ENCODE measurements at places on chromosomes 5 and 9.

DNA sequence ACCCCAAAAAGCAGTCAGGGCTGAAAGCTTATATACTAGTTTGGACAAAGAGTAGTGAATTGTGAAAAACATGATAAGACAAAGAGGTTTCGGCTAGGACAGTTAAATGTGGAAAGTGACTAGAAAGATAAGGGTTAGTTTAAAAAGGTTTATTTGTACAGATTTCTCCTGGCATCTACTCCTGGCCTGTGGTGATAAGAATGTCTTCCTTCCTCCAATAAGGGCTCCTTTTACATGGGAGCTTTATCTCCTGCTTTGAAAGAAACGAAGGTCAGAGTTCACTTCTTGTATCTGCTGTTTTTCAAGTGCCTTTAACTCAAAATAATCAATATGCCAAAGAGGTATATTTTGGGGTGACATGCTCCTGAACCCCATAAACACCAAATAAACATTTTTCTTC lies 776.1 kb upstream of the COX7C start:
- no peak for DNase-seq

GRCh38 chr5:150487199-150488061 lies 20.5 kb upstream of the NDST1 start:
- peak; percentile 78 for DNase-seq

DNA sequence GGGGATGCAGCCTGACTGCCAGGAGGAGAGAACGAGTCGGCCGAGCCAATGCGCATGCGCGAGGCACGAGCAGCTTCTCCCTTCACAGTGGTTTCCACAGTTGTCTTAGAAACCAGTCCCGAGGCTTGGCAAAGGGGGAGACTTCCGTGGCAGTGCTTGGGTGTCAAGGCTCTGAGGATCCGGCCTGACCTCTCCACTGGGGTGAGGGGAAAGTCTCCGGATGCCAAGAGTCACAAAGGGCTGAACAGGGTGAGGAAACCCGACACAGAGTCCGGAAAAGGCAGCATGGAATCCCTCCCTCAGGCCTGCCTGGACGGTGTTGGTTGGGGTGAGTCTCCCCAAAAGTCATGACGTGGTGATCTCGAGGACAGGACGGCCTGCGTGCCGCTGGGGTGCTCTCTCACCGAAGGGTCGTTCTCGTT lies 475.5 kb downstream of the SPATA31A7 start:
- no peak for DNase-seq

- no peak for DNase-seq
These were observed 292.0 kb downstream of the FANCC start for GRCh38 chr9:95025213-95026147.

DNA sequence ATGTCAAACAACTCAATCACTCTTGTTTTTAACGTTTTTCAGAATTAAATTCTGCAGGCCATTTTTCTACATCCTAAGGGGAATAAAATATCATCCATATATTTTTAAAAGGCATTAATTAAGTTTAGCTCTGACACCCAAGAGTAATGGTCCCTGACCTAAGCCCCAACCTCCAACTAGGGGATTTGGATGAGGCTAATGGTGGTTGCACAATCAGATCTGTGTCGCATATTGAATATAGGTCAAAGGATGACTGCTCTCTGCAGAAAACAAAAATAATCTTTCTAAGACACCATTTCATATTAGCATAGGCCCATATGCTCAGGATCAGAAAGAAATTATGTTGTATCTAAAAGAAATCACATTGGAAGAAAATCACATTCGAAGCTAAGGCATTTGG lies 20.7 kb downstream of the CDH6 start:
- no peak for DNase-seq

- DNase-seq = no peak
These were observed 72.7 kb downstream of the KCNN2 start for GRCh38 chr5:114434396-114435219.

DNA sequence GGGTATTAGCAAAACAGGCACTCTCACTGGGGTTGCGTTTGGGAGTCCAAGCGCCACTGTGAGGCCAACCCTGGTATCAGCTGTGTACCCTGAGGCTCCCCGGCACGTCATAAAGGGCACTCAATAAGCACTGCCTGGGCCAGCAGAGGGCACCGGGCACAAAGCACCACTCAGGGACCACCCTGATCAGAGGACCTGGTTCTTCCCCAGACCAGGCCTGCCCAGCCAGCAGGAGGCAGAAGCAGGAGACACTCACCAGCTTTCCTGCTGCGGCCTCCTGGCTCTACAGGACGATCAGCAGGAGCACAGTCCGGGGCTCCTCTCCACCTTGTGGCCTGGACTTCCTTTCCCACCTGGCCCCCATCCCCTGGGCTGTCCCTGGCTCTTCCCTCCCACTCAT lies 12.6 kb downstream of the MGAT1 start:
- no peak for DNase-seq

GRCh38 chr5:163943546-163943945 lies 438.1 kb downstream of the MAT2B start:
- no peak for DNase-seq

DNA sequence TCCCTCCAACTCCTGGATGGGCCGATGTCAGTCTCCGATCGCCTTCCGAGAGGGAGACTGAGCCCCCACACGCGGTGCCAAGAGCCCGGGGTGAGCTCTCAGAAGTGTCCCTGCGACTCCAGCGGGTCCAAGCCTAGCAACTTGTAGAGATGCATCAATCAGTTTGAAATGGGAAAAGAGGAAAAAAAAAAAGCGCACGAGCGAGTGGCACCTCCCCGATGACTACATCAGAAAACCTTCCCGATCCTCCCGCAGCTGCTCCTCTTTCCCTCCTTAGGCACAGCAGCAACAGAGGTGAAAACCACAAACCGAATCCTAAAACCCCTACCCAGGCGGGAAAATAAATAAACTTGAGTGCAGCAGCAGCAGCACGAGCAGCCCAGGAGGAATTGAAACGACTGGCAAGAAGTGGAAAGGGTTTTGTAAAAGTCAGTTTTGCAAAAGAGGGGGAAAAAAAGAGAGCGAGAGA lies 1.0 kb upstream of the EFNA5 start:
- no peak for DNase-seq

GRCh38 chr9:29844251-29844650 lies 2271.0 kb upstream of the C9orf72 start:
- no peak for DNase-seq

- DNase-seq = no peak
These were observed 139.9 kb downstream of the PIP5K1B start for GRCh38 chr9:68844631-68845612.

Data from putamen (tissue), 1 donor.